ENCODE measurements at places on chromosomes 13 and 19.

DNA sequence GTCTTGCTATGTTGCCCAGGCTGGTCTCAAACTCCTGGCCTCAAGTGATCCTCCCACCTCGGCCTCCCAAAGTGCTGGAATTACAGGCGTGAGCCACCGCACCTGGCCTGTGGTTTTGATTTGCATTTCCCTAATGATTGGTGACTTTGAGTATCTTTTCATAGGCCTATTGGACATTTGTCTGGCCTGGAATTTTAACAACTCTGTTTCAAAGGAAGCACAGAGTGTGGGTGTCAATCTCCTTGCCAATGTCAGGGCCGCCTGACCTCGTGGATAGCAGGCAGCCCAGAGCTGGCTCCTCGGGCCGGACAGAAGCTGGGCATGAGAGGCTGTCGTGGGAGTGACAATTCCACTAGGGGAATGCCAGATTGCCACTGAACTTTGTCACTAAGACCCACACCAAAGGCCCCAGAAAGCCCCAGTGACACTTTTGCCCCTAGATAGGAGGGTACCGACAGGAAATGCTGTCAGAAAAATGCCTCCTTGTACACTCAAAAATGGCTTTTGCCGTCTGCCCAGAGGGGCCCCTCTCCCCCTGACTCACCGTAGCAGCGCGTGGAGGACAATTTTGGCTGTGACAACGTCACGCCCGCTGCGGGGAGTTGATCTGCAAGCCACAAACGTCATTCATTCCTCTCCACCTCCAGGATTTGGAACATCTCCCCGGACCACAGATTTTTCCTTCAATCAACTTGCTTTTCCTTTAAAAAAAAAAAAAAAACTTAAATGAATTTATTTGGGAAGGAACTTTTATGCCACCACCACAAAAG, 11.7 kb upstream of the ADGRE5 start:
- DNase-seq: peak; percentile 97

DNA sequence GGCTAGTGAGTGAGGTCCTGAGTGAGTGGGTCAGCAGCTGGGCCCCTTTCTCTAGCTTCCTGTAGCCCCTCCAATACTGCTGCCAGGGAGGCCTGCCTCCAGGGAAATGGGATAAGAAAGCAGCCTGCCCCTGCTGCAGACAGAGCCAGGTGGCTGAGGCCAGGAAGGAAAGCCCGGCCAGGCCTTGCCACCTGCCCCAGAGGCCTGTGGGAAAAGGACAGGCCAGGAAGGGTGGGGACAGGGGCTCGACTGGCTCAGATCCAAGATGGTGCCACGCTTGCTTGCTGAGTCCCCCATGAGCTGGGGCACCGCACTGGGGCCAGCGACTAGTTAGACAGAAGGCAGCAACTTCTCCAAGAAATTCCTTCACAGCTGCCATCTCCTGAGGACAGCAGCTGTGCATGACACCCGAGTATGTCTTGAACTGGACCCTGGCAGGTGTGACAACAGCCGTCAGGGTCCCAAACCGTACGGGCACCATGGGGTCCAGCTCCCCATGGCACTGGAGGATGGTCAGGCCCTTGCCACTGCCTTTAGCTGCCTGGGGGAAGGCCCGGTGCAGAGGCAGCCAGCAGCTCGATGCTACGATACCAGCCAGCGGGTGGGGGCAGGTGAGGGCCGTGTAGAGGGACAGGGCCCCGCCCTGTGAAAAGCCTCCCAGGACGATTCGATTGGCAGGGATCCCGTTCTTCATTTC, 5.1 kb upstream of the PRR36 start:
- DNase-seq: no peak

DNA sequence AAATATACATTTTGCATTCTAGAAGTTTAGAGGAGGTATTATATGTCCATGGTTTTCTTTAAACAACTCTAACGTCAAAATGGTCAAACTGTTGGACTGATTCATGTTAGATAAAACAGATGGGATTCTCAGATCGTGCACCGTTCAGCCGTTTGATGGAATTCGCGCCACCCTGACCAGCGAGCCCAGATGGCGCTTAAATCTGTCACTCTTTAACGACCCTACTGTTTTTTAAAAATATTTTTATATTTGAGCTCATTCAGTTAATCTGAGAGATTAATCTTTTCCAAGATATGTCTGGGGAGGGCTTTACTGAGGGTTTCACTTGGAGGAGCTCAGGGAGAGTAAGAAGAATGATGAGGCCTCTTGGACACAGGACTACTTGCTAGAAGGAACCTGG, 164.4 kb downstream of the TM9SF2 start:
- DNase-seq: no peak

- no peak for DNase-seq
Measured at GRCh38 chr19:7373862-7374261, 25.1 kb downstream of the ARHGEF18 start.

DNA sequence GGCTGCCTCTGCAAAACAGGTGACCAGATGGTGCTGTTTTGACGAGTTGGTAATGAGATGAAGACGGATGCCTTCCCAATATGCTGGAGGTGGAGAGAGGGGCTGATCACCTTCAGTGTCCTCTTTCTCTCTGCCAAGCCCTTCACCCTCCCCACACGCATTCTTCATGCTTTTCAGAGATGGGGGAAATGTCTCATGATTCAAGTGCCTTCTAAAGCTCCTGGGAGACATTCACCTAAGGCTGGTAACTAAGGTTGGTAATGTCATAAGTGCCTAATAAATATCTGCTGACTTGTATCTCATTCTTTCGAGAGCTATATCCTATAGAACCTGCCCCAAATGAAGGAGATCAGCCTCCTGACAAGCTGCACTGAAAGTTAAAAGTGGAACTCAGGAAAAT, 86.2 kb upstream of the MBNL2 start:
- DNase-seq: no peak

- DNase-seq: no peak
Measured at GRCh38 chr19:54677217-54677616, 14.4 kb downstream of the LILRB4 start.

- no peak for DNase-seq
Measured at GRCh38 chr13:39490136-39490535, 112.9 kb downstream of the LHFPL6 start.

DNA sequence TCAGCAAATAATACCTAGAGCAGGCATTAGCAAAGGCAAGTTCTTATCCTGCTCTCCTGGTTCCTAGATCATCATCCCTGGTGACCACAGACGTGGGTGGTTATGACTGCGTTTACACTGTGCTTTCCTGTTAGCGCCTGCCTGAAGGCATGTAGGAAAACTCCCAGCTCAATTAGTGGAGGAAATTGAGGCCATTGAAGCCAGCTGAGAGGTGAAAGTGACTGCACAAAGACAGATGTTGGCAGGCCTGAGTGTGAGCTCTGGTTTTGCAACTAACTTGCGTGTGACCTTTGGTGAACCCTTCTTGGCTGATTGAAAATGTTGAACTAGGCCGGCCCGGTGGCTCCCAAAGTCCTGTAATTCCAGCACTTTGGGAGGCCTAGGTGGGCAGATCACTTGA, 17.5 kb upstream of the NWD1 start:
- no peak for DNase-seq

DNA sequence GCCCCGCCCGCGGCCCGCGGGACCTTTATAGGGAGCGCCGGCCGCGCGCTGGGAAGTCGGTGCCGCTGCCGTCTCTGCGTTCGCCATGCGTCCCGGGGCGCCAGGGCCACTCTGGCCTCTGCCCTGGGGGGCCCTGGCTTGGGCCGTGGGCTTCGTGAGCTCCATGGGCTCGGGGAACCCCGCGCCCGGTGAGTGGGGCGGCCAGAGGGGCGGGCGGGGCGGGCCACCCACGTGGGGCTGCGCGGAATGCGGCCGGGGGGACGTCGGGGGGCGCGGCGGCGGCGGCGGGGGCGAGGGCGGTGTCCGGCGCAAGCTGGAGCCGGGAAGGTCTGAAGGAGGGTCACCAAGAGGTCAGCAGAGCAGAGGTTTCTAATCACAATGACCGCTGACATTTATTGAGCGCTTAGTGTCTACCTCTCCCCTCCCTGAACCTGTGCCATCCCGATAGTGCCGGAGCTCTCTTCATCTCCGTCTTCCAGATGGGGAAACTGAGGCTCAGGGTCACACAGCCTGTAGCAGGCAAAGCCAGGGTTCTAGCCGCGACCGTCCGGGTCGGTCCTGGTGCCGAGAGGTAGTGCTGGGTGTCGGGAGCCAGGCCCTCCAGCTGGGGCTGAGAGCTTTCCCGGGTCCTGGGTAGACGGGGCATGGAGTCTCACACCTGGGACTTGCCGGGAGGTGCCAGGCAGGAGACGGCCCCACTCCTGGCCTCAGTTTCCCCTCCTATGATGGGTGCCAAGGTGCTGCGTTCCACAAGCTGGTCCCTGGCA, at the start of gene FSTL3:
FSTL3 (plus strand) TSS at position 54 of the 767 bp plus-strand sequence; CDS start at position 86, 32 bp downstream.
- DNase-seq: no peak

- peak; percentile 11 for DNase-seq
Measured at GRCh38 chr19:37218592-37218935, 550 bp downstream of the ZNF383 start.

DNA sequence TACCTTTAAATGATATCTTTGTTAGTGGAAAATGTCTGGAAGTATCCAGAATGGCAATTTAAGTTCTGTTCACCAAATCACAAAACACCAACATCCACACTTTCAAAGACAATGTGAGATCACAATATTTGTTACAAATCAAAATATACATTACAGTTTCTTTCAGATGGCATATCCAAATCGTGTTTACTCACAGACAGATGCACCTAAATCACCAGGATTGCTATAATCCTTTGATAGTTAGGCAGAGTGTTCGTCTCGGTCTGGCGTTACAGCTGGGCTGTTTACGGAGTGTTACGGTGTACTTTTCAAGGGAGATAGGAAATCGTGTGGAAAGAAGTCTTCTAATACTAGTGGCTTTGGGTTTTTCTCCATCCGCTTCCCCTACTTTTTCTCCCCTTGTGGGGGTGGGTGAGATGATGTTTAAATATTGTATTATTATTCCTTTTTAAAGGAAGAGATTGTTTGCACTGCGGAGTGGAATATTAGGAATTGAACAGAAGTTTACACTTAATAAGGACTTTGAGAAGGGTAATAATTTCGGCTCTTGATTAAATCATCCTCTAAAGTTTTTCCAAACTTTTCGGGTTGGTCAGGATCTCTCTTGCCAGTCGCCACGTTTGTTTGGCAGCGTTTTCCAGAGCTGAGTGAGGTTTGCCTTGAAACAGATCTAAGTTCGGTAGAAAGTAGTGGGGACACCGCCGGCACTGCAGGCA, 1.8 kb downstream of the MAB21L1 start:
- DNase-seq: no peak

DNA sequence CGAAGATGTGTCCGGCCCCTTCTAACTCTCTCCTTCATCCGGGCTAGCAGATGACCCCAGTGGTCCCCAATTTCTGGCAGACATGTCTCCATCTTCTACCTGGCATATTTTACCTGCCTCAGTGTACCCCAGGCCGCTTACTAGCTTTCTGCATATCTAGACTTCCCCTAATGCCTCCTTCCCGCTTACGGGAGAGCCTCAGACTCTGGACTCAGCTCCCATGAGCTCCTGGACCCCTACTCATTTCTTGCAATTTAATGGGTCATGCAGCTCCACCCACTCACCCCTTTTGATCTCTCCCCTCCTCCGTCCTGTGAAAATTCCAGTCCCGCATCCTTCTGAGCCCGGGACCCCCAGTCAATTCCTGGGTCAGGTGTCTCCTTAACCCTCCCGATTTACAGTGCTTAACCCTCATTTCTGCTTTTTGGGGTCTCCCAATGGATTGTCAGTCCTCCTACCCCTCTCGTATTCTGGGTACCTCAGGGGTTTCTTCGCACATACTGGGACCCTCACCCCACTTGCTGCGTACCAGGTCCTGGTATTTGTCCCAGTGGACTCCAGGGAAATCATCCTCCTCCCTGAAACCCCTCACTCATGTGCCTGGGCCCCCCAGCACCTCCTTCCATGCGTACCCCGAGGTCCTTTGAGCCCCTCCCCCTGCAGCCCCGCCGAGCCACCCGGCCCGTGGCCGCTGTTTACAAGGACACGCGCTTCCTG, 500 bp upstream of the JUNB start:
- no peak for DNase-seq

DNA sequence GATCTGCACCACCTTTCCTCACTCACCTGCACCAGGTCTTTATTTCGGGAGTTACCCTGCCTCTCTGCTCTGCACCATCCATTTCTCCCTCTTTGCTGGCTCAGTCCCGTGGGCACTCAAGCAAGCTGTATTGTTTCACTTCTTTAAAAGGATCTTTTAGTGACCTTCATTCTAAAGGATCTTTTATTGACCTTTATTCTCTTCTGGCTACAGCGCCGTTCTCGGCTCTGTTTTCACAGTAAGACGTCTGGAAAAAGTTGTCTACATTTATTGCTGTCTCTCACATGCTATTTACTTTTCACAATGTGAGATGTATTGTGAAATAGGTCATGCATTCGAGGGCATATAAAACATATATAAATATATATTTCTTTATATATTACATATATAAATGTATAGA, 35.6 kb upstream of the ARGLU1 start:
- DNase-seq: no peak

- no peak for DNase-seq
Measured at GRCh38 chr13:73913751-73914518, 220.3 kb downstream of the KLF12 start.

DNA sequence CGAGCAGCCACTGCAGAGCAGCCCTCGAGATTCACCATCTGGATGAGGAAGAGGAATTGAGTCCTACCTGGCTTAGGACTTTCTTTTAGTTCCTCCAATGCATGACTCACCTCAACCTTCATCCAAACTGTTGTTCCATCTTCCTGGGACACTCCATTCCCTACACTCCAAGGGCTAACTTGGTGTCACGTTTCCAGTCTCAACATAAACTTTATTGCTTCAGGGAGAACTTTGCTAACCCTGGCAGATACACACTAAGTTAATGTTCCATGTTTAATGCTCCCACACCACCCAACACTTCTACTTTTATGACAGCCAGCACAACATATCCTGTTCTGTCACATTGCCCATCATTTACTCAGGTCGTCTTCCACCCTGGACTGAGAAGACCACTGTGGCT, 164.4 kb downstream of the RBM26 start:
- no peak for DNase-seq
